GM23248 (cell line): ENCODE measurements at places on chromosomes 6 and 20.
A peak's percentile ranks its signal among the peaks of the same experiment; 100 is the strongest.

DNA sequence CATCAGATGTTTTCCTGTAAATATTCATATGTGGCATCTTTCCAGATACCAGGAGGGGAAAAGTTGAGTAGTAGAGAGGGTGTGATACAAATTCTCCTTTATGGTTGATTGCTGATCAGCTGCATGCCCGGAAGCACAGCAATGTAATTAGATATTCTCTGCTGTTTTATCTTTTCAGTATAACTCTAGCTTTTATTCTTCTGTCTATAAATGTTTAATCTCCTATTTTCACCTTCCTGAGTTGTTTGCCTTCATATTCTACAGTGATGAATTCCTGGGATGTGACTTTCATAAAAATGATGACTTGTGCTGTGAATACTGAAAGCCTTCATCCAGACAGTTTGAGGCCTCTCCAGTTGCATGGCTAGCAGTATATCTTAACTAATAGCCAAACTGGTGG lies 53.7 kb downstream of the SH3BGRL2 start:
- DNase-seq: no peak

DNA sequence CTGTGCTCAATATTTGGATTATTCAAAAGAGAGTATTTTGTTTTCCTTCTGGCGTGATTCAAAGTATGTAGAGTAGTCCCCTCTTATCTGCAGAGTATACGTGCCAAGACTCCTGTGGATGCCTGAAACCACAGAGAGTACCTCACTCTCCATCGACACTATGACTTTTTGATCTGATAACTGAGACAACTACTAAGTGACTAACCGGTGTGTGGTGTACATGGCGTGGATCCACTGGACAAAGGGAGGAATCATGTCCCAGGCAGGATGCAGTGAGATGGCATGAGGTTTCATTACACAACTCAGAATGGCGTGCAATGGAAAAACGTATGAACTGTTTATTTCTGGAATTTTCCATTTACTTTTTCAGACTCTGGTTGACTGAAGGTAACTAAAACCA lies 112.2 kb upstream of the PDE7B start:
- DNase-seq: peak; percentile 86

GRCh38 chr6:168037242-168037641 lies 39.8 kb downstream of the KIF25 start:
- DNase-seq: no peak

- peak; percentile 39 for DNase-seq
These were observed 507.3 kb upstream of the CITED2 start for GRCh38 chr6:139881728-139882211.

DNA sequence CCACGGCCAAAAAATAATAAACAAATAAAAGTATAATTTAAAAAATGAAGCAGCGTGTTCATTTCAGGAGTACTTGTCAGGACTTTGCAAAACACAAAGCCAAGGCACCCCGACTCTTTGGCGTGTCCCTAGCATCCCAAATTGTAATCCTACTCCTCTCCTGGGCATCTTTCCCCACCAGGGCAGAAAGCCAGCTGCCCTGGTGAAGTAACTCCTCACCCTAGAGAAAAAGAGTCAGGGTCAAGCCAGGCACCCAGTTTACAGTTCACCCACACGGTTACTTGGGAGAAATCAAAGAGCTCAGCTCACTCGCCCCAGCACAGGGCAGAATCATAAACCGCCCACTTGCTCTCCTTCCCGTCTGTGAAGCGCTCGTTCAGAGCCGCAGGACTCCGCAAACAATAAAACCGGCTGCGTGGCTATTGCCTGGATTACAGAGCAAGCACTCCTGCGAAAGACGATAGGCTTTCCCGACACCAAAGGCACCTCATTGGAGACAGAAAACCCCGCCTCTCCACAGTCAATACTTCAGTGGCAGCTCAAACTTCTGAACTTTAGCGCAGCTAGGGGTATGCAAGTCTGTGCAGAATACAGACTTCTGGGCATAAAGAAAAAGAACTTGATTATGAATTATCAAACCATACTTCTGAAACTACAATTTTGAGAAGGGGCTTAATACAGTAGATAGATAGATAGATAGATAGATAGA lies 73.0 kb upstream of the NHSL1 start:
- peak; percentile 85 for DNase-seq

DNA sequence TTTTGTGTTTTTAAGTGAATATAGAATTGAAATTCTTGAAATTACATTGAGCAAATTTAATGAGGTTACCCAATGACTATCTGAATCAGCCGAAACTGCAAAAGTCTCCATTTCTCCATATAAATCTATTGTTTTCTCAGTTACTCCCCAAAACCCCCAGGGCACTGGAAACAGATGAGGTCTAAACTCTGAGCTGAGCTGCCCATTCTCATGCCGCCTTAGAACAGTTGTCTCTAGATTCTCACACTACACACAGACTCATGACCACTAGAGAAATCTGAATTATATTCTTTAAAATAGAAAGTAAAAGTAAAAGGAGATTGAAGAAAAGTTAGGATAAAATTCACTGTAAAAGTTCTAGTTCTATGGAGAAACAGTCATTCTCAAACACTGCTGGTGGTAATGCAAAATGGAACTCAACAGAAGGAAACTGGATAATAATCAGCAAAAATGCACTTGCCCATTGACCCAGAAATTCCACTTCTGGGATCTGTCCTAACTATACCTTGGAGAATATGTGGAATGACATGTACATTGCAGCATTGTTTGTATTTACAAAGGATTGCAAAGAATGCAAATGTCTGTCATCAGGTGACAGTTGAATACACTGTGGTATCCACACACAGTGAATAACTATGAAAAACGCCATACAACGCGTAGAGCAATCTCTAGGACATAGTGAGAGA lies 125.5 kb downstream of the IPCEF1 start:
- DNase-seq: no peak

DNA sequence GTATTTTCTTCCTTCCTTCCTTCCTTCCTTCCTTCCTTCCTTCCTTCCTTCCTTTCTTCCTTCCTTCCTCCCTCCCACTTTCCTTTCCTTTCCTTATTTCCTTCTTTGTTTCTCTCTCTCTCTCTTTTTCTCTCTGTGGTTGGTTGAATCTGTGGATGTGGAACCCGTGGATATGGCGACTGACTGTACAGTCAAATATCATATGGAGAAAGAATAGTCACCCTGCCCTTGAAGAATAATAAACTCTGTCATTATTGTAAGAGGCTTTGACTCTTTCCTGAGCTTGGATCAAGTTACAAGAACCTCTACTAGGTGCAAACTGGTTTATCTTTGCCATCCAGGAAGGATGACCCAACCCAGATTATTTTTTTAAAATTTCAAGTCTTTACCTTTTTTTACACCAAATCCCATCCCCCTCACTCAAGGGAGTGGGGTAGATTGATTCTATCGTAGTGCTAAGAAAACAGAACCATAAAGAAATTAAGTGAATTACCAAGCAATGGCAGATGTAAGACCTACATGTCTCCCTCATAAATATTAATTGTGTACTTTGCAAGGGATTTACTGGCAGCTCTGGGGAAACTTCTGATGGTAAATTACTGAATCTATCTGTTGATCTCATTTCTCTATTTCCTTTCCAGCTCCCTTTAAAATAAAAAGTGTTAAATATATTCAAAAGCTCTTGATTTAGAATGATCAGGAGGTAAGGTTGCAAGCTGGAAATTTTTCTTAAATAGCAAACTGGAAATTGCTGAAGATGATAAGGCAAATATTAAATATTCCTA lies 667.5 kb downstream of the UTRN start:
- DNase-seq: no peak

DNA sequence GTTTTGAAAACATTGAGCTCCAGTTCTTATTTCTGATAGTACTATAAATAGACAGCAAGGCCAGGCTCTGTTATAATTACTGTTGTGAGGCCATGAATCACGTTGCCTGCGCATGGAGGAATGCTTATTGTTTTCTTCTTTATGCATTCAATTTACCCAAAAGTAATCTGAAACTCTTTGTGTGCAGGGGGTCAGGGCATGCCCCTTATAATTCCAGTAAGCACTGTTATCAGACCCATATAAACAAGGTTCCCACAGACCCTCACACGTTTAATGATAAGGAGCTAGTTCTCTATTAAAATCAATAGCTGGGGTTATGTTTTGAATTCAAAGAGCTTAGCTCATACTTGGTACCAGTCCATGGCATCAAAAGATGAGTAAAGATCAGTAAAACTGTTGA lies 174.8 kb upstream of the ARG1 start:
- DNase-seq: no peak

DNA sequence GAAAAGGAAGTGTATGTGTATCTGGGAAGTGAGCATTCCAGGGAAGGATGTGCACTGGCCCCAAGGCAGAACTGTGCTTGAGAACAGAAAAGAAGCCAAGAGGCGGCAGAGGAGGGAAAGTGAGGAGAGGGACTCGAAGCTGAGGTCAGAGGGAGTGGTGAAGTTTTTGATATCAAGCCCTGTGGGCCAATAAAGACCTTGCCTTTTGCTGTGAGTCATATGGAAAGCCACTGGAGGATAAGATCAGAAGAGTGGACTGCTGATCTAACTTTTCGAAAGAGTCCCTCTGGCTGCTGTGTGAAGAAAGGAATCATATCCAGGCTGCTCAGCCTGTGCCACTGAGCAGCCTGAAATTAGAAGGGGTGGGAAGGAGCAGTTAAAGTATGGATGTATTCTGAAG lies 99.4 kb downstream of the EYA4 start:
- peak; percentile 28 for DNase-seq

DNA sequence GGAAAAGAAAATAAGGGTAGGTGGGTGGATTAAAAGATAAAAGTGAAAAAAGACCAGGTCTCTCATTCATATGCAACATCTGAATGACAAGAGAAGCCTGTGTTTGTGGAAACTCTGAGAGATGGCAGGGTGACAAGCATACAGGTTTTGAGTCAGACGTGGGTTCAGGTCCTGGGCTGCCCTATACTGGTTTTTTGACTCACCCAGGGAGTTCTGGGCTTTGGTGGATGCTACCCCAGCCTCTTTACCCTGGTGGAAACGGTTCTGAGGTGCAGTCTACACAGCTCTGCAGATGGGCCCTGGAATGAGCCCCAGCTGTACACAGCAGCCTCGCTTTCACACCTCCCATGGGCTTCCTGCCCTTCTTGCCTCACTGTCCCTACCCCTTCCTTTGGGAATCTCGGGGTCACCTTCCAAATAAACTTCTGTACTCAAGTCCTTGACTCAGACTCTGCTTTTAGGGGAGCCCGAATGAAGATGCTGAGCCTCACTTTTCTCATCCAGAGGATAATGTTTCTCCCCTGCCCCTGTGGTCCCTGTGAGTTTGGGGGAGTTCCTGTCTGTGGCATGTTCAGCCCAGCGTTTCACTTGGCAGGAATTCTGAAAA lies 77.7 kb upstream of the CLDN20 start:
- peak; percentile 49 for DNase-seq

DNA sequence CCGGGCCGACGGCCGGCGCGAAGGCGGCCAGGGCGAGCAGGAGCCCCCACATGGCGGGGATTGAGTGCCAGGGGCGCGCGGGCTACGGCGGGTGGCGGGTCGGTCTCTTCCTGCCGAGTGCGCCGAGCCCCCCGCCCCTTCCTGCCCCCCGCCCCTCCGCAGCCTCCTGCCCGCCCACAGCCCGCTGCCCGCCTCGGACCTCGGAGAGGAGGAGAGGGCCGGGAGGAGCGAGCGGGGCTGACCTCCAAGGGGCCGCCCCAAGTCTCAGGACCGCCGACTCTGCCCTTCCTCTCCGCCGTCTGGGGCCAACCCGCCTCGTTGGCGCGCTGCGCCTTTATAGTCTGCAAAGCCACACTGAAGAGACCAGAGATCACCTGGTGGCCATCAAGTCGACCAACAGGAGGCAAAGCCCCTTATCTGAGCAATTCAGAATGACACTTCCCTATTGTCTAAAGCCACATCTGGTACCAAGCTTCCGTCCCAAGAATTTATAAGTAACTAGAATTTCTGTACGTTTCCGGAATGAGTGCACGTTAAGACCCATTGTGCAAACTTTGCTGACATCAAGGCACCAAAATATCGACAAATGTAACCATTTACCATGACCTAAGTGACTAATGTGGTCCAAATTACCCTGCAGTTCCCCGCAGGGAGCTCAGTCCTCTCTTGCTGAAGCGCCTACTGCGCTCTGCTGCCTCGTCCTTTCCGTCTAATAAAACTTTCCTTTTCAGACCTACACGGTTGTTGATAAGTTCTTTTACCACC lies at the start of gene CPXM1:
CPXM1 (minus strand) TSS at position 107 of the 765 bp plus-strand sequence; CDS start at position 52, 55 bp downstream.
- DNase-seq: no peak

GRCh38 chr6:131545317-131545716 lies 27.7 kb upstream of the ARG1 start:
- no peak for DNase-seq

DNA sequence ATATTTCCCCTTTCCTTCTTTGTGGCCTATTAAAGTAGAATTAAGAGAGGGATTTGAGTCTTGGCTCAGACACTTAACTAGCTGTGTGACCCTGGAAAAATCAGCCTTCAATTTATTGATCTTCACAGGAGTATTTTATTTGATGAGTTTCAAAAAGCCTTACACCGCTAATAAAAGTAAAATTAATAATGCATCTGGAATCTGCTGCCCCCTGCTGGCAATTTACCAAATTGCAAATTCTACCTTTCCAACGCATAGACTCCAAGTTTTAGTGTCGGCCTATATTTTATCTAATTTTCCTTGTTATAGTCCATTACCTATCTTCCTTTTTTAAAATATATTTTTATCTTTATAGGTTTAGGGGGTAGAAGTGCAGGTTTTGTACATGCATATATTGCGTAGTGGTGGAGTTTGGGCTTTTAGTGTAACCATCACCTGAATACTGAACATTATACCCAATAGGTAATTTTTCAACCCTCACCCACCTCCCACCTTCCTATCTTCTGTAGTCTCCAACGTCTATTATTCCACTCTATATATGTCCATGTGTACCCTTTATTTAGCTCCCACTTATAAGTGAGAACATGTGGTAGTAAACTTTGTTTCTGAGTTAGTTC lies 46.3 kb downstream of the GOPC start:
- DNase-seq: peak; percentile 43

DNA sequence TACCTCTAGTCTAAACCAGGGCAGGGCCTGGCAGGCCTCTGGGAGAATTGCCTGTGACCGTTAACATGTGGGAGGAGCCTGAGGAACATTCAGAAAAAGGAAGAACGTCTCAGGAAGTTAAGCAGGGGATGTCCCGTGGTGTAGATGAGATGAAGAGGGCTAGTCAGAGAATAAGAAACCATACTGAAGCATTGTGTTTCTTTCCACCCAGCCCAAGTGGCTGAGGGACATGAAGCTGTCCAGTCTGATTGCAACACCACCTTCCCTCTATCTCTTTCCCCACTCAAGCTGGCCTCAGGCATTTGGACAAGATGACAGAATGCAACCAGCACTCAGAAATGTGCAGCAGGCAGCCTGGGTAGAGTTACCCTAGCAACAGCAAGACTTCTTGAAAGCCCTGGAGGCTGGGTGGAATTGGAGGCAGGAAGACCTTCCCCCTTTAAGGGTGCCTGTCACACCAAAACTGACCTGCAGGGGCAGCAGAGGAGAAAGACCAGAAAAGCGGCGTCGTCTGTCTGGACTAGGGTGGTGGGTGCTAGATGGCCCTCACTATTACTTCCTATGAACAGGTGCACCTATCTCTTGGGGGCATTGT lies 186.1 kb downstream of the UNC5CL start:
- DNase-seq: peak; percentile 31
